Esophagus muscularis mucosa (tissue), 4 donors: ENCODE measurements at places on chromosomes 12 and 14. TPM values are rescaled to one million over a fixed set of nuclear protein-coding genes. Genes with fewer than 3 reads are reported as not detected.
A peak's percentile ranks its signal among the peaks of the same experiment; 100 is the strongest.

KLRB1 gene
- total RNA-seq = 1.5 TPM

SIX6 gene
- not detected for total RNA-seq

LRTM2 gene
- total RNA-seq = 0.17 TPM

NKX2-1 gene
- total RNA-seq = not detected

SMIM41 gene
- 8.3 TPM for total RNA-seq

SLCO1B3 gene
- total RNA-seq = not detected

- DNase-seq = no peak
- H3K36me3 ChIP-seq = no peaks in the 10 kb centered on the region
- no peak overlapping the region for H3K27ac ChIP-seq
Observed at GRCh38 chr12:125453751-125454150, 388.5 kb downstream of the AACS start.

GRCh38 chr12:93302331-93303229, 75.1 kb upstream of the NUDT4 start:
- DNase-seq = no peak
- no peak overlapping the region for H3K4me3 ChIP-seq
- H3K27ac ChIP-seq = peak overlapping the region; percentile 78
- H3K27me3 ChIP-seq = no peaks in the 10 kb centered on the region
- peaks cover 22% of the 10 kb centered on the region for H3K4me1 ChIP-seq
- H3K36me3 ChIP-seq = no peaks in the 10 kb centered on the region

- peak overlapping the region; percentile 53 for H3K4me3 ChIP-seq
- DNase-seq = no peak
- H3K27ac ChIP-seq = peak overlapping the region; percentile 45
- peaks cover 62% of the 10 kb centered on the region for H3K4me1 ChIP-seq
- peaks cover 49% of the 10 kb centered on the region for H3K27me3 ChIP-seq
Observed at GRCh38 chr12:131829356-131829747, 1.2 kb downstream of the MMP17 start.

DNA sequence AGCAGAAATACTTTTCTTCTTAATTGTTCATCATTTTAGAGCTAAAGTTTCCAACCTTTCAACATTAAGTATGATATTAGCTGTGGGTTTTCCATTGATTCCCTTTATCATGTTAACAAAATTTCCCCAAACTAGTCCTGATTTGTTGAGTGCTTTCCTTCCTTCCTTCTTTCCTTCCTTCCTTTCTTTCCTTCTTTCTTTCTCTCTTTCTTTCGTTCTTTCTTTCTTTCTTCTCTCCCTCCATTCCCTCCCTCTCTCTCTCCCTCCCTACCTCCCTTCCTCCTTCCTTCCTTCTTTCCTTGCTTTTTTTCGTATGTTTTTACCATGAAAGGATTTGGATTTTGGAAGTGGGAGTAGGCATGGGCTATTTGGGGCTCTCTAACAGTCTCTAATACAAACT, 133.5 kb downstream of the LMNTD1 start:
- H3K4me1 ChIP-seq = no peaks in the 10 kb centered on the region
- no peaks in the 10 kb centered on the region for H3K36me3 ChIP-seq

DNA sequence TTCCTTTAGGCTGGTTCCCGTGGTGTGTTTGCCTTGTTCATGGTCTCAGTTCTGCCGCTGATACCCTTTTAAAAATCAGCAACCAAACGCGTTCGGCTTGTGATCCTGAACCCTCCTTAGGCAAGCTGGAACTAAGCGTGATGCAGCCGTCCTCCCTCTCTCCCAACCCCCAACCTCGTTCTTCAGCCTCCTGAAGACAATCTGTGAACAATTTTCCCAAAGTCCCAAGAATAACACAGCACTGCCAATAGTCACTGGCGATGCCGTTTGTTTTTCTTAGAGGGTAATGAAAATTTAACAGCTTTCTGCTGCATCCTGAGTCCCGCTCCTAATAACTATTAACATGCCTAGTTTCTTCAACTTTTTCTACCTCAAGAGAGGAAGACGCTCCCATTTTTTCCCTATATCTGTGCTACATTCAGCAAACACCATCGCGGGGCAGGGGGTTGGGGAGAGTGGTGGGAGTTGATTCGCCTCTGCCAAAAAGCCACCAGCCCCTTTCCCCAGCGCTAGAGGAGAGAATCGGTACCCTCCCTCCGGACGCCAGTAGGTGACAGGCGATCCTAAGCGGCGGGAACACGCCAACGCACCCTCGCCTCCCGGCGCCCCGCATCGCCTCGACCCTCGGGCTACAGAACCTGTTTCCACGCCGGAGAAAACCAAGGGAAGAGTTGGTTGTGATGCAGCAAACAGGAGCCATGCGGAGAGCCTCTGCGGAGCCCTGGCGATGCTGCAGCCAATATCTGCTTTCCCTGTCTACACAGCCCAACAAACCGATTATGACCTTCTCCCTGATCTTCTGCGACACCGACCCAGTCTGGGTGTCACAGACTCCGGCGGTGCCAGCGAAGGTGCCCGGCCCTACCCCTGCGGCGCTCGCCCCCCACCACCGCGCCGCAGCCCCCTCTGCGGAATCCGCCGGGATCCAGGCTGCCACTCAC, 752 bp downstream of the PRICKLE1 start:
- DNase-seq = peak; percentile 91
- H3K4me3 ChIP-seq = peak overlapping the region; percentile 86
- peaks cover 60% of the 10 kb centered on the region for H3K4me1 ChIP-seq
- no peaks in the 10 kb centered on the region for H3K36me3 ChIP-seq

- peak overlapping the region; percentile 58 for H3K4me3 ChIP-seq
- DNase-seq = peak; percentile 96
- H3K27ac ChIP-seq = peak overlapping the region; percentile 98
- peaks cover 99% of the 10 kb centered on the region for H3K4me1 ChIP-seq
- H3K27me3 ChIP-seq = no peaks in the 10 kb centered on the region
Observed at GRCh38 chr14:105480807-105481801, 5.6 kb upstream of the CRIP1 start.

- H3K4me3 ChIP-seq = no peak overlapping the region
- H3K27me3 ChIP-seq = no peaks in the 10 kb centered on the region
- no peak for DNase-seq
- H3K36me3 ChIP-seq = peaks cover 94% of the 10 kb centered on the region
- no peak overlapping the region for H3K27ac ChIP-seq
Observed at GRCh38 chr12:128795530-128796361, 28.0 kb downstream of the SLC15A4 start.

GRCh38 chr12:26340649-26341048, 145.3 kb downstream of the SSPN start:
- no peak overlapping the region for H3K4me3 ChIP-seq
- H3K36me3 ChIP-seq = no peaks in the 10 kb centered on the region
- no peaks in the 10 kb centered on the region for H3K4me1 ChIP-seq
- no peaks in the 10 kb centered on the region for H3K27me3 ChIP-seq

DNA sequence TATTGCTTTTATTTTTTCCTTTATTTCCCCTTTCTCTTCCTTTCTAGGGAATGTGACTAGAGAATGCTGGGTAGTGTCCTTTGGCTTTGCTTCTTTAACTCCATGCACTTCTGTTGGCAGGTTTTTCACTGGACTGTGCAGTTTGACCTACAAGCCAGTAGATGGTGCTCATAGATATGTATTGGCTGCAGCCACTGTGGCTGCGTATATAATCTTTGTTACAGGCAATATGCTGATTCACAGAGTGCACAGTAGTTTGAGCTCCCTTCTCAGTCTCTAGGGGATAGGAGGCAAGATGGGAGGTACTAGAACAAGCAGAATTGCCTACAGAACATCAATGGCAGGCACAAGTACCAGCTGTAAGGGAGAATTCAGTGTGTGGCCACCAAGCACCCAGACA, 503.5 kb downstream of the LRFN5 start:
- H3K27me3 ChIP-seq = no peaks in the 10 kb centered on the region
- H3K4me1 ChIP-seq = no peaks in the 10 kb centered on the region
- DNase-seq = no peak

DNA sequence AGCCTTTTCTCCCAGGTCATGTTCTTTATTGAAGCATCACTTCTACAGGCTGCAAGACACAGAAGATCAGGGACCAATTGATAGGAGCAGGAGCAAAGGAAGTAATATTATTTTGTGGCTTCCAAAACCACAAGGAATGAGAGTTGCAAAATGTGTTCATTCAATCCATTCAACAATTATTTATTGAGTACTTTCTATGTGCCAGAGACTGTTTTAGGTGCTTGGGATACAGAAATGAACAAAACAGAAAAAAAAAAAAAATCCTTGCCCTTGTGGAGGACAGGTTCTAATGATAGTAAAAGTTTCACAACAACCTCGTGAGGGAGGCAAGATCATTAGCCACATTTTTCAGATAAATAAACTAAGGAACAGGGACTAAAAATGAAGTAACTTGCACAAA, 20.1 kb upstream of the DACT1 start:
- DNase-seq = no peak
- H3K36me3 ChIP-seq = no peaks in the 10 kb centered on the region
- no peaks in the 10 kb centered on the region for H3K4me1 ChIP-seq
- no peak overlapping the region for H3K27ac ChIP-seq
- no peaks in the 10 kb centered on the region for H3K27me3 ChIP-seq
- H3K4me3 ChIP-seq = no peak overlapping the region

GRCh38 chr12:87848248-87848868, 180.8 kb downstream of the C12orf50 start:
- H3K36me3 ChIP-seq = no peaks in the 10 kb centered on the region
- no peaks in the 10 kb centered on the region for H3K27me3 ChIP-seq
- no peak for DNase-seq
- no peak overlapping the region for H3K27ac ChIP-seq
- H3K4me1 ChIP-seq = no peaks in the 10 kb centered on the region

GRCh38 chr12:124392667-124393413, 97.9 kb downstream of the RFLNA start:
- H3K36me3 ChIP-seq = peaks cover 33% of the 10 kb centered on the region
- H3K4me3 ChIP-seq = no peak overlapping the region
- peak overlapping the region; percentile 97 for H3K27ac ChIP-seq
- peaks cover 100% of the 10 kb centered on the region for H3K4me1 ChIP-seq
- DNase-seq = peak; percentile 96
- peaks cover 2% of the 10 kb centered on the region for H3K27me3 ChIP-seq

- no peak overlapping the region for H3K27ac ChIP-seq
- no peaks in the 10 kb centered on the region for H3K27me3 ChIP-seq
Observed at GRCh38 chr14:105207460-105207901, 26.4 kb upstream of the NUDT14 start.

DNA sequence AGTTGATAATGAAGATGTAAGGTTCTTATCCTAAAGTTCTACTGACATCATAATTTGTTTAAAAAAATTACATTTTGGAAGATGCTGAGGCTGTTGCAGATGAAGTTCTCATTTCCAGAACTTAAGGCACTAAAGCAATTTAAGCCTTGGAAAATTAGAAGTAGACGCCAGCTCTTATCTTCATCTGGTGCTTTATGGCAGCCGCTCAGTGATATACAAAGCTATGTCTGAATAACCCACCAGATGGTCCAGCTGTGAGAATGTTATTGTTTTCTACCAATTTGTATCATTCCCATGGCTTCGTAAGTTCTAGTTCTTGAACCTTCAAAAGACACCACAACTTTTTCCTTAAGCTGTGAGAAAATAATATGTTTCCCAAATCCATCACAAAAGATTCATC, 212.1 kb upstream of the ARID2 start:
- no peaks in the 10 kb centered on the region for H3K4me1 ChIP-seq
- no peak overlapping the region for H3K27ac ChIP-seq
- H3K27me3 ChIP-seq = no peaks in the 10 kb centered on the region
- no peak overlapping the region for H3K4me3 ChIP-seq

- no peaks in the 10 kb centered on the region for H3K36me3 ChIP-seq
- H3K4me3 ChIP-seq = no peak overlapping the region
- H3K4me1 ChIP-seq = peaks cover 85% of the 10 kb centered on the region
- DNase-seq = no peak
Observed at GRCh38 chr12:93425736-93426411, 15.9 kb downstream of the UBE2N start.

GRCh38 chr12:100987552-100988521, 193.3 kb downstream of the ANO4 start:
- no peaks in the 10 kb centered on the region for H3K36me3 ChIP-seq
- no peak overlapping the region for H3K27ac ChIP-seq
- peaks cover 3% of the 10 kb centered on the region for H3K27me3 ChIP-seq
- no peak overlapping the region for H3K4me3 ChIP-seq

- no peak overlapping the region for H3K4me3 ChIP-seq
- no peaks in the 10 kb centered on the region for H3K27me3 ChIP-seq
- H3K4me1 ChIP-seq = no peaks in the 10 kb centered on the region
- H3K27ac ChIP-seq = no peak overlapping the region
- H3K36me3 ChIP-seq = no peaks in the 10 kb centered on the region
Observed at GRCh38 chr12:39040275-39040674, 134.9 kb upstream of the CPNE8 start.

DNA sequence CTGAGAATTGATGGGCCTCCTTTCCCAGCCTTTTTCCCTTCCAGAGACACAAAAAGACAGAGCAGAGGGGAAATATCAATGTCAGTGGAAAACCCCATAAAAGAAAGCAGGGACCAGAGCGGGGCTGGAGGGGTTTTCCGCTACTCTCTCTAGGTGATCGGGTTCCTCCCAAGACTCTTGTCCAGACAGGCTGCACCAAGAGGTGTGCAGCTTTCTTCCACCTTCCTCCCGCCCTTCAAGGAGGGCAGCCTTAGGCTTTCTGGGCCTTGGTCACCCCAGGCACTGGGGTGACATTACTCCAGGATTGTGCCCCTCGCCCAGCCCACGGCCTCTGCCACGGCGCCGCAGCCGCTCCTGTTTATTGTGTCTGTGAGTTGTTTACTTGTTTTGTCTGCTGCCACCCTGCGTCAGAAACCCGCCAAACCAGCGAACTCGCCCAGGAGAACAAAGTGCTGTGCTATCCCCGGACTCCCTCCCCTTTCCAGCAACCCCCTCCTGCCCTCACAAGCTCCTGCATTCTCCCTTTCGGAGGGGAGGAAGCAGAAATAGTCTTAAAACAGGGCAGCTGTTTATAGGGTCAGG, 6.7 kb upstream of the HOXC6 start:
- H3K4me1 ChIP-seq = peaks cover 37% of the 10 kb centered on the region
- H3K27ac ChIP-seq = no peak overlapping the region
- no peak overlapping the region for H3K4me3 ChIP-seq
- no peaks in the 10 kb centered on the region for H3K36me3 ChIP-seq
- no peaks in the 10 kb centered on the region for H3K27me3 ChIP-seq

GRCh38 chr14:52069307-52070050, 620 bp upstream of the NID2 start:
- peak; percentile 92 for DNase-seq
- no peaks in the 10 kb centered on the region for H3K27me3 ChIP-seq
- H3K4me1 ChIP-seq = peaks cover 47% of the 10 kb centered on the region
- peak overlapping the region; percentile 86 for H3K4me3 ChIP-seq
- H3K36me3 ChIP-seq = no peaks in the 10 kb centered on the region
- peak overlapping the region; percentile 93 for H3K27ac ChIP-seq

- H3K4me3 ChIP-seq = no peak overlapping the region
- H3K27me3 ChIP-seq = no peaks in the 10 kb centered on the region
- H3K27ac ChIP-seq = no peak overlapping the region
- peaks cover 12% of the 10 kb centered on the region for H3K4me1 ChIP-seq
- DNase-seq = no peak
Observed at GRCh38 chr12:26402648-26403047, 207.3 kb downstream of the SSPN start.

GRCh38 chr12:4856596-4856995, 53.1 kb upstream of the KCNA1 start:
- H3K27ac ChIP-seq = no peak overlapping the region
- H3K27me3 ChIP-seq = no peaks in the 10 kb centered on the region
- DNase-seq = no peak
- H3K4me1 ChIP-seq = peaks cover 16% of the 10 kb centered on the region
